Activated CD4-positive, alpha-beta T cell treated with anti-CD3 and anti-CD28 coated beads for 36 hours (primary cell): ENCODE measurements at places on chromosomes 3 and 15. TPM values are rescaled to one million over a fixed set of nuclear protein-coding genes. Genes with fewer than 3 reads are reported as not detected.

The AMT gene
- 3.6 TPM for total RNA-seq

GRCh38 chr3:142211034-142211433, 14.4 kb downstream of the GK5 start:
- peak; percentile 35 for DNase-seq
- peaks cover 47% of the 10 kb centered on the region for H3K36me3 ChIP-seq
- no peak overlapping the region for H3K4me3 ChIP-seq

The GP5 gene
- total RNA-seq = 0.37 TPM

- peak overlapping the region; percentile 74 for H3K4me3 ChIP-seq
- H3K27me3 ChIP-seq = no peaks in the 10 kb centered on the region
- H3K27ac ChIP-seq = no peak overlapping the region
- H3K4me1 ChIP-seq = peaks cover 8% of the 10 kb centered on the region
- H3K36me3 ChIP-seq = no peaks in the 10 kb centered on the region
Measured at GRCh38 chr15:40366457-40367370, 8.7 kb downstream of the DISP2 start.

GRCh38 chr3:4522947-4523346, 29.8 kb downstream of the ITPR1 start:
- H3K27me3 ChIP-seq = no peaks in the 10 kb centered on the region
- peaks cover 33% of the 10 kb centered on the region for H3K4me1 ChIP-seq
- H3K27ac ChIP-seq = no peak overlapping the region

- H3K4me3 ChIP-seq = no peak overlapping the region
- H3K27me3 ChIP-seq = no peaks in the 10 kb centered on the region
- peak; percentile 56 for DNase-seq
- no peak overlapping the region for H3K27ac ChIP-seq
Measured at GRCh38 chr3:9067352-9067975, 104.2 kb upstream of the RAD18 start.

The BTD gene
- 4.4 TPM for total RNA-seq

GRCh38 chr15:25848784-25849156, 14.4 kb downstream of the ATP10A start:
- peak overlapping the region; percentile 100 for H3K27ac ChIP-seq
- H3K27me3 ChIP-seq = no peaks in the 10 kb centered on the region
- DNase-seq = no peak
- H3K4me1 ChIP-seq = peaks cover 89% of the 10 kb centered on the region
- H3K36me3 ChIP-seq = peaks cover 29% of the 10 kb centered on the region

DNA sequence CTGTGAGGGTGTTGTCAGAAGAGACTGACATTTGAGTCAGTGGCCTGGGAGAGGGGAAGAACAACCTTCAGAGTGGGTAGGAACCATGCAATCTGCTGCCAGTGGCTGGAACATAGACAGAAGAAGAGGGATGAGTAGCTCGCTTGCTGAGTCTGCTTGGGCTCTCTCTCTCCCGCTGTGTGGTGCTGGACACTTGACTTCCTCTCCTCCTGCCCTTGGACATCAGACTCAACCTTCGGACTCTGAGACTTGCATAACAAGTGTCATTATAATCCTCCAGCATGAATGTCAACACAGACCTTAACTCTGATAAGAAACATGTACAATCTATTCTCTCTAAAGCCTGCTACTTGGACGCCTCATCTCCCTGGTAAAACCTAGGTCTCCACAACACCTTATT, 5.9 kb upstream of the NMD3 start:
- peaks cover 12% of the 10 kb centered on the region for H3K27me3 ChIP-seq
- no peak overlapping the region for H3K27ac ChIP-seq
- no peak overlapping the region for H3K4me3 ChIP-seq

- no peak for DNase-seq
- H3K36me3 ChIP-seq = no peaks in the 10 kb centered on the region
- H3K27me3 ChIP-seq = no peaks in the 10 kb centered on the region
- no peak overlapping the region for H3K27ac ChIP-seq
- H3K4me1 ChIP-seq = no peaks in the 10 kb centered on the region
Measured at GRCh38 chr3:79843180-79843579, 75.4 kb upstream of the ROBO1 start.

The BTLA gene
- 21.0 TPM for total RNA-seq

DNA sequence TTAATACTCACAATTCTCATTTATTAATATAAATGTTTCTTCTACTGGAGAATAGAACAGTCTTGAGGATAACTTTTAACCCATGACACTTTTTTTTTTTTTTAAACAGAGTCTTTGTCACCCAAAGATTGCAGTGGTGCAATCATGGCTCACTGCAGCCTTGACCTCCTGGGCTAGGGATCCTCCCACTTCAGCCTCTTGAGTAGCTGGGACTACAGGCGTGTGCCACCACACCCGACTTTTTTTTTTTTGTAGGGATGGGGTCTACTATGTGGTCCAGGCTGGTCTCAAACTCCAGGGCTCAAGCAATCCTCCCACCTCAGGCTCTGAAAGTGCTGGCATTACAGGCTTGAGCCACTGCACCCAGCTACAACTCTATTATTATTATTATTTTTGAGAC, 34.5 kb downstream of the PIK3CB start:
- H3K27ac ChIP-seq = no peak overlapping the region
- DNase-seq = no peak
- peaks cover 10% of the 10 kb centered on the region for H3K36me3 ChIP-seq
- H3K4me3 ChIP-seq = no peak overlapping the region

DNA sequence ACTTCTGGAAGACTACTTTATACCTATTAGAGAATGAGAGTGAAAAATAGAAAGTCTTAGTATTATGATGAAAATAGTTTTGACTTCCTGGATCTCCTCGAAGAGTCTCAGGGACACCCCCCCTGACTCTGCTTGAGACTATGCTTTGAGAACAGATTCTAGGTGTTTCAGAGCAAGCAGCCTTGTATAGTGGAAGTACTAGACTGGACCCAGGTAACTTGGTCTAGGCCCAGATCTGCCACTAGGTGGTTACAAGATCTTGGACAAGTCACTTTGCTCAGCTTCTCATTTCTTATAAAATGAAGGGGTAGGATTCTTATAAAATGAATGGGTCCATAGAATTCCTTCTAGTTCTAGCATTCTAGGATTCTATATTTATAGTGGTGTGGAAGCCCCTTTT, 9.1 kb downstream of the ABHD5 start:
- H3K27ac ChIP-seq = no peak overlapping the region
- H3K4me1 ChIP-seq = peaks cover 13% of the 10 kb centered on the region
- no peaks in the 10 kb centered on the region for H3K27me3 ChIP-seq
- peak; percentile 35 for DNase-seq

DNA sequence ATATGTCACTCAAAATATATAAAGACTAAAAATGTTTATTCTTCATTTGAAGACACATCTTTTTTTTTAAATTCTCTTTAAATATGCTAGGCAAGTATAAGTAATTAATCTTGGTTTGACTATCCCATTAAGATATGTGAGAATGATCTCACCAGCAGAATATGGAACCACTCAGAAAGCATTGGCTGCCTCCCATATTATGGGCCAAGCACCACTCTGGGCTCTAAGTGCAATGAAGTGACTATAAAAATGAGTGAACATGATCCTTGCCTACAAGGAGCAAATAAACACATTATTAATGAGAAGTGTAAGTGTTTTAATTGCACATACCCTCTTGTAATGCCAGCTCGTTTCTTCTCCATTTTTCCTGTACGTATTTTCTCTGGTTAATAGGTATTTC, 328.5 kb downstream of the NAALADL2 start:
- no peak overlapping the region for H3K4me3 ChIP-seq
- no peak for DNase-seq
- H3K27me3 ChIP-seq = no peaks in the 10 kb centered on the region
- no peaks in the 10 kb centered on the region for H3K4me1 ChIP-seq
- no peaks in the 10 kb centered on the region for H3K36me3 ChIP-seq
- H3K27ac ChIP-seq = no peak overlapping the region

DNA sequence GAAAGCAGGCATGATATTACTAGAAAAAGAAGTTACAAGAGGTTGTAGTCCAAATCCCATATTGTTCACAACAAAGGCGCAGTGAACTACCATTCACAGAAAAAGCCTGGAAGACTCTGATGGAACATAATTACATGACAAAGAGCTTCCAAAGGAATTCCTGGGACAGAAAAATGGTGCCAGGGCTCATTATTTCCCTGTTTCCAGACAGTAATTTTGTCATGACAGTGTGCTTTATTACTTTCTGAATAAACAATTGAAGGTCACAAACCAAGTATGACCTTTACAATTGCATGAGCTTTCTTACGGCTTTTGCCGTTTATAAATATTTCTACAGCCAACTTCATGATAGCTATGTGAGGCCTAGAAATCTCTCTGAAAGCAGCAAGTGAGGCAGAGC, 61.0 kb downstream of the CYFIP1 start:
- H3K27me3 ChIP-seq = no peaks in the 10 kb centered on the region
- H3K36me3 ChIP-seq = peaks cover 2% of the 10 kb centered on the region
- no peak overlapping the region for H3K4me3 ChIP-seq
- no peaks in the 10 kb centered on the region for H3K4me1 ChIP-seq
- no peak overlapping the region for H3K27ac ChIP-seq
- DNase-seq = no peak

The GOLGA6B gene
- not detected for total RNA-seq

GRCh38 chr3:190739641-190740185, 122.8 kb downstream of the GMNC start:
- no peaks in the 10 kb centered on the region for H3K4me1 ChIP-seq
- peaks cover 14% of the 10 kb centered on the region for H3K27me3 ChIP-seq
- no peaks in the 10 kb centered on the region for H3K36me3 ChIP-seq
- DNase-seq = no peak
- H3K4me3 ChIP-seq = no peak overlapping the region
- H3K27ac ChIP-seq = no peak overlapping the region

DNA sequence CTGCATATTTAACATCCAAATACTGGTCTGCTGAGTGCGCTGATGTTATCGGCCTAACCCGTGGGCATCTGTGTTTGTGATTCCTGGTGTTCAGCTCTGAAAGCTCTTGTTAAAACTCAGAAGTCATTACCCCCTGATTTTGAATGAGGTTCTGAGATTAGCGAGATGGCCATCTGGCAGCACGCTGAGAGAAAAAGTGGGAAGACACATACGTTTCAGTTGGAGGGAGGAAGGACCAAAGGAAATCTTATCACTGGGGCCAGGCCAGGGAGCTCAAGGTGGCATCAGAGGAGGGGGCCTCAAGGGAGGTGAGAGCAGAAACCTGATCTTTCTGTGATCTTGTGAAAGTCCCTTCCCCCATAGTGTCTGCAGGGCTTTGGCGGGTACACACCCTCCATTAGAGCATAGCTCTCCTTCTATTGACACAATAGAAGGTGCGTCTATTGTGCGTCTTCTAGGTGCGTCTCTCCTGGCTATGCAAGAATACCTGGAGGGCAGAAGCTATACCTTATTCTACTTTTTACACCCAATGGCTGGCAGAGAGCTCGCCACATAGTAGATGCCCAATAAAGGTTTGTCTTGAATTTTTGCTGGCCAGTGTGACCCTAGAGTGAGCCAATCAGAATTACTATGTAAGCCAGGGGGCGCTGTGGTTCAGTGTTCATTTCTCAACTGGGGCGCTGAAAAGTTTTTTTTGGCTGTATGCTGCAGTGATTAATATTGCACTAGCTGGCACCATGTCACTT, 182.4 kb downstream of the SHQ1 start:
- peak; percentile 76 for DNase-seq
- H3K4me1 ChIP-seq = peaks cover 3% of the 10 kb centered on the region
- H3K27ac ChIP-seq = no peak overlapping the region
- no peaks in the 10 kb centered on the region for H3K36me3 ChIP-seq

DNA sequence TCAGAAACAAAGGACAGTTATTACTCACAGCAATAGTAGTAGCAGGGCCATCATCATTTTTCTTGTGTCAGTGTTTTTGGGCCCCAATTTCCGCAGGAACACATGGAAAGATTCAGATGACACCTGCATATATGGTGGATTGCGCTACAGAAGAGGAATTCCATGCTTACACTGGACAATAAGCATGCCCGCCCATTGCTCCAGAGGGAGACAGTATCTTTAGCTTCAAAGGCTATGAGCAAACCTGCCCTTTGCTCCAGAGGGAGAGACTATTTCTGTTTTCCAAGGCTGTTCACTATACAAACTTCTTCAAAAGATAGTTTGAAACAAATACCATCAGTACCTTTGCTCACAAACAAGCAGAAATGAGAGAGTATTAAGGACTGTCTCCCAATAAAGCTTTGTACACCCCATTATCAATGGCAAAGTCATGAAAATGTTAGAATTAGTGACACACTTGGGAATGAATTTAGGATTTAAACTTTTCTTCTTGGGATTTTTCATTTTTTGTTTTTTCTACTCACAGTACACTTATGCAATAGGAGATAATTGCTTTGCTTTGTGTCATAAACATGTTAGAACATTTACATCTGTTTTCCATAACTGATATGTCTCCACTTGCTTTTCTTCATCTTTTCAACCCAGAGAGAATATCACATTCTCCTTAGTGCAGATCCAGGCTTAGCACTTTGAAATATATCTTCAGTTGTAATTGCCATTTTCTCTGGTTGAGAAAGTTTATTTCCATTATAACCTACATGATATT, 564.5 kb upstream of the ZNF717 start:
- no peaks in the 10 kb centered on the region for H3K27me3 ChIP-seq
- no peak for DNase-seq
- no peaks in the 10 kb centered on the region for H3K36me3 ChIP-seq
- no peak overlapping the region for H3K4me3 ChIP-seq

GRCh38 chr3:111954228-111954990, 24.4 kb upstream of the ABHD10 start:
- no peaks in the 10 kb centered on the region for H3K27me3 ChIP-seq
- H3K4me3 ChIP-seq = no peak overlapping the region
- H3K36me3 ChIP-seq = no peaks in the 10 kb centered on the region
- no peak overlapping the region for H3K27ac ChIP-seq
- DNase-seq = no peak
- no peaks in the 10 kb centered on the region for H3K4me1 ChIP-seq

GRCh38 chr15:86756688-86757087, 677.0 kb downstream of the AGBL1 start:
- no peak overlapping the region for H3K4me3 ChIP-seq
- no peaks in the 10 kb centered on the region for H3K36me3 ChIP-seq
- no peak for DNase-seq
- H3K27me3 ChIP-seq = peaks cover 17% of the 10 kb centered on the region

DNA sequence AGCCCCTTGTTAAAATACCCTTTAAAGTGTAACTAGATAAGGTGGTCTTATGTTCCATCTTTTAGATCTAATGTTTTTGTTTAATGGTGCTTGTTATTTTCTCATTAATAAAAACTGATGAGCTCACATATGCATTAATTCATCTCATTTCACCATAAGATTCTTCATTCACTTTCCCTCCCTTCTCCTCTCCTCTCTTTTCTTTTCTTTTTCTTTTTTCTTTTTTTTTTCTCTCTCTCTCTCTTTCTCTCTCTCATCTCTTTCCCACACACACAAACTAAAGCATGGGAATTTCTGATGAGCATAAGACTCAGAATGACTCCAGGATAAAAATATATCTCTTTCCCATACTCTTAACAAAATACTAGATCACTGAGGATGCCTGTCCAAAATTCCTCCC, 49.6 kb downstream of the MECOM start:
- H3K27ac ChIP-seq = no peak overlapping the region
- no peak overlapping the region for H3K4me3 ChIP-seq
- no peak for DNase-seq
- H3K36me3 ChIP-seq = no peaks in the 10 kb centered on the region
- H3K27me3 ChIP-seq = peaks cover 11% of the 10 kb centered on the region

The SMC4 gene
- total RNA-seq = 176 TPM

GRCh38 chr3:190105876-190106275, 14.8 kb downstream of the P3H2 start:
- no peak overlapping the region for H3K27ac ChIP-seq
- DNase-seq = no peak
- H3K4me1 ChIP-seq = peaks cover 7% of the 10 kb centered on the region
- H3K4me3 ChIP-seq = no peak overlapping the region
- H3K27me3 ChIP-seq = peaks cover 24% of the 10 kb centered on the region
- no peaks in the 10 kb centered on the region for H3K36me3 ChIP-seq

The ALDH1A3 gene
- not detected for total RNA-seq
